Prostate gland (tissue), 2 donors: ENCODE measurements at places on chromosomes 5 and 9. TPM values are rescaled to one million over a fixed set of nuclear protein-coding genes. Genes with fewer than 3 reads are reported as not detected.

The SPATA31A3 gene
- total RNA-seq = not detected

The ANXA2R gene
- 4.5 TPM for total RNA-seq

The PAEP gene
- not detected for total RNA-seq

The FSTL4 gene
- 4.5 TPM for total RNA-seq

The TAF11L10 gene
- not detected for total RNA-seq

GRCh38 chr5:153970496-153970895, 68.2 kb downstream of the FAM114A2 start:
- H3K27me3 ChIP-seq = no peaks in the 10 kb centered on the region
- no peak overlapping the region for H3K4me3 ChIP-seq
- no peak for DNase-seq
- H3K4me1 ChIP-seq = no peaks in the 10 kb centered on the region
- no peak overlapping the region for H3K27ac ChIP-seq

DNA sequence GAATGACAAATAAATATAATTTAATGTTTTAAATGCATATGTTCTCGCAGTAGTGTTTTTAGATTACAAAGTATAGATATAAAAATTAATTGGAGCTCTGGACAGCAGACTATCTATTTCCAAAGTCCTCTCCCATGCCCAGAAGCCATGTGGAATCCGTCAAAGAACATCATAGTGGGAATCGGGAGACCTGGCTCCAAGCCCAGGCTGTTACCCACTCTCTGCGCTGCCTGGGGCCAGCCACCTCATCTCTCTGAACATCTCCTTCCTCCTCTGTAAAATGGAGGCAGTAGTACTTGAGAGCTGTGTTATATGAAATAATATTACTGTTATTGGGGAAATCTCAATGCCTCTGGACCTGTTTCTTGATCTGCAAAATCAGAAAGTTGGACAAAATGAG, 58.1 kb upstream of the SLC30A5 start:
- H3K27ac ChIP-seq = no peak overlapping the region
- DNase-seq = no peak
- no peaks in the 10 kb centered on the region for H3K27me3 ChIP-seq
- H3K4me3 ChIP-seq = no peak overlapping the region

DNA sequence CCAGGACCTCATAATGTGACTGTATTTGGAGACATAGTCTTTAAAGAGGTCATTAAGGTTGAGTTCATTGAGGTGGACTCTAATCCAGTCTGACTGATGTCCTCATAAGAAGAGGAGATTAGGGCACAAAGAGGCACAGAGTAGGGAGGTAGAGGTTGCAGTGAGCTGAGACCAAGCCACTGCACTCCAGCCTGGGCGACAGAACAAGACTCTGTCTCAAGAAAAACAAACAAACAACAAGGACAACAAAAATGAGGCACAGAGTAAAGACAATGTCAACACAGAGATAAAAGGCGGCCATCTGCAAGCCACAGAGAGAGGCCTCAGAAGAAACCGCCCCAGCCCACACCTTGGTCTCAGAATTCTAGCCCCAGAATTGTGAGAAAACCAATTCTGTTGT, 17.0 kb upstream of the TDRD7 start:
- H3K36me3 ChIP-seq = no peaks in the 10 kb centered on the region
- no peaks in the 10 kb centered on the region for H3K4me1 ChIP-seq
- H3K4me3 ChIP-seq = no peak overlapping the region
